ENCODE measurements at places on chromosomes 7 and 10. TPM values are rescaled to one million over a fixed set of nuclear protein-coding genes. Genes with fewer than 3 reads are reported as not detected.

The ADK gene
- total RNA-seq = 50.3 TPM

DNA sequence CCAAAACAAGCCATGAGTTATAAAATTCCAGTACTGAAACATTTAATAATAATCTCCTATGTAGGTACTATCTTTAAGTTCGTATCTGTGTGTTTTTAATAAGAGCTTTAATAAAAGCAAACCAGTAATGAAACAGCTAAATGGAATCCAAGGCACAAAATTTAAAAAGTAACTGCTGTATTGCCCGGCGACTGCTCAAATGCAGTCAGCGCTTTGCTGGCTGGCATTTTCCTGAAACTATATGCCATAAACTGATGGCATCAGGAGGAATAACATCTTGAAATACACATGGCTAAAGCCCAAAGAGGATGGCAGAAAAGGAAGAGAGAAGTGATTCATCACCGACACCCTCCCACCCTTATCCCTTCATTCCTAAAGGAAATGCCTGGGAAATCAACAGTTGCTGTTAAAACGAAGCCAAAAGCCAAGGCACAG, 133.1 kb downstream of the CUBN start:
- no peak overlapping the region for H3K4me3 ChIP-seq
- H3K36me3 ChIP-seq = no peaks in the 10 kb centered on the region
- no peaks in the 10 kb centered on the region for H3K4me1 ChIP-seq
- no peak overlapping the region for H3K27ac ChIP-seq

The SPDYE1 gene
- total RNA-seq = not detected

The CFAP46 gene
- 3.1 TPM for total RNA-seq

DNA sequence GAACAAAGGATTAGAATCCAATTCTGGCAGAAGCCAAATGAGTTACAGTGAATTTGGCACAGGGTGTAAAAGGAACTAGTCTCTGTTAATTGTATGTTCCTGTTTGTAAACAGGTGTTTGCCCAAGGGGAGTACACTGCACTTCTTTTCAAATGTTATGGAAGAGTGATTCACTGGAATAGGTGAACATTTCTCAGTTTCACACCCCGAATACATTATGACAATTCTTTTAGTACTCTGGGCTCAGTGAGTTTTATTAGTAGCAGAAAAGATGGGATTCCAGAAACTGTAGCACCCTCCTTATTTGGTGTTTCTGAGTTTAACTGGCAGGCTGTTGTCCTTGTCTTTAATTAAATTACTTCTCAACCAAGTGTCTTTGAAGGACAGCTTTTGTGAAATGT, 329.2 kb downstream of the BBS9 start:
- H3K27me3 ChIP-seq = no peaks in the 10 kb centered on the region
- no peaks in the 10 kb centered on the region for H3K36me3 ChIP-seq
- H3K4me3 ChIP-seq = no peak overlapping the region
- DNase-seq = no peak
- no peak overlapping the region for H3K27ac ChIP-seq

- peaks cover 50% of the 10 kb centered on the region for H3K4me1 ChIP-seq
- H3K27me3 ChIP-seq = peaks cover 13% of the 10 kb centered on the region
- H3K4me3 ChIP-seq = no peak overlapping the region
- DNase-seq = no peak
- H3K27ac ChIP-seq = no peak overlapping the region
Observed at GRCh38 chr10:7428673-7429350, 18.0 kb upstream of the SFMBT2 start.

- no peak overlapping the region for H3K27ac ChIP-seq
- no peaks in the 10 kb centered on the region for H3K27me3 ChIP-seq
- H3K4me1 ChIP-seq = peaks cover 24% of the 10 kb centered on the region
- H3K4me3 ChIP-seq = no peak overlapping the region
- peaks cover 3% of the 10 kb centered on the region for H3K36me3 ChIP-seq
- no peak for DNase-seq
Observed at GRCh38 chr7:1708596-1709251, 38.6 kb downstream of the ELFN1 start.

The CTBP2 gene
- total RNA-seq = 233 TPM

GRCh38 chr7:135661311-135662122, 797 bp upstream of the STMP1 start:
- peaks cover 14% of the 10 kb centered on the region for H3K4me1 ChIP-seq
- no peak for DNase-seq
- no peaks in the 10 kb centered on the region for H3K27me3 ChIP-seq
- peak overlapping the region; percentile 88 for H3K27ac ChIP-seq

- H3K36me3 ChIP-seq = no peaks in the 10 kb centered on the region
- peaks cover 16% of the 10 kb centered on the region for H3K4me1 ChIP-seq
- no peak overlapping the region for H3K4me3 ChIP-seq
- DNase-seq = peak; percentile 53
- H3K27ac ChIP-seq = no peak overlapping the region
Observed at GRCh38 chr10:33187427-33187999, 147.0 kb downstream of the NRP1 start.
